ENCODE measurements at places on chromosomes 2 and 18.

DNA sequence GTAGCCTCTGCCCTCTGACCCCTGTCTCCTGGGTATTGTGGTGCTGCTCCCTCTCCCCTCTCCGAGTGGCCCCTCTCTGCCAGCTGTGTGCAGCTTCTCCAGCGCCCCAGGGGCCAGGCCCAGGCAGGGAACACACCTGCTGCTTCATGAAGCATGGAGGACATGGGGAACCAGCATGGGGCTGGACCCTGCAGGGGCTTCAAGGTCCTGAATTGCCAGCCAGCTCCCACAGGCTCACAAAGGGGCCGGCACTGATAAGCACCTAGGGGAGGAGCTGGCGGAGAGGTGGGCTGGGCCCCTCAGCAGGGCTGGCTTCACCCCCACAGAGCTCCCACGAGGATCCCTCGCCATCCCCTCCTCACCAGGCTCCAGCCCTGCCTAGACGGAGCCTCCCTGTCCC is 77.4 kb upstream of the GPC1 start:
- peak; percentile 5 for DNase-seq

- no peak for DNase-seq
These were observed 29.8 kb upstream of the TBR1 start for GRCh38 chr2:161386228-161386824.

DNA sequence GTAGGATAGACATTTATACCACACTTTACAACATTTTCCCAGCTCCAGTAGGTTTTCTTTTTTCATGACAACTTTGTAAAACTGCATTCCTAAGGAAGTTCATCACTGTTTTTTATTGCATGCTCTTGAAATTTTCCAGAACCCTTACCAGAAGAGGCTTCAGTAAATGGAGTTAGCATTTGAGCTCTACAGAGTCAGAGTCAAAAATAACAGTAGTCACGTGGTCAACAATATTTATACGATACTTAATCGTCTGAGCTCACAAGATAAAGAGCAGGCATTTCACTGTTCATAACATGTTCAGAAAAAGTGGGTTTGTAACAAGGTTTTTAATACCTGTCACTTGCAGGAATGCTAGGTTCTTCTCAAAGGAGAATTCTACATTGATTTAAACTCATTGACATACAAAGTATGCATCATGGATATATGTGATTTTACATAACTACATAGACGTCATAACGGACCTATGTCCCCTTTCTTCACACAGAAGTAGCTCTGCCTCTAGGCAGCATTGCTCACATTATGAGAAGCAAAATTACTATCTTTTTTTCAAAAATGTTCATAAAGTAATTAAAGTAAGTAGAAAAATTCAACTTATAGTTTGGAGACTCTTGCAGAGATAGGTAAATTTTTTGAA is 187.0 kb upstream of the COL3A1 start:
- no peak for DNase-seq

- DNase-seq: no peak
These were observed 3.8 kb downstream of the SP3 start for GRCh38 chr2:173961346-173961705.

DNA sequence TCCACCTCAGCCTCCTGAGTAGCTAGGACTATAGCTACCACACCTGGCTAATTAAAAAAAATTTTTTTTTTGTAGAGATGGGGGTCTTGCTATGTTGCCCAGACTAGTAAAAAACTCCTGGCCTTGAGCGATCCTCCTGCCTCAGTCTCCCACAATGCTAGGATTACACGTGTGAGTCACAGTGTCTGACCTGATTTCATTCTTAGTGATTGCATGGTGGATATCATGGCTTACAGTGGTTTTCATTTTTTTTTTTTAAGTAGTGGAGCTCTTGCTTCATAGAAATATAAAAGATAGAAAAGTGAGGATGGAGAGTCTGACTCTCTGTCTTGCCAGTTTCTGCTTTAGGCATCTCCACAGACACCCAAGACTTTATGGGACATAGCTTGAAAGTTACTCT is 83.6 kb downstream of the CDC42EP3 start:
- DNase-seq: no peak

DNA sequence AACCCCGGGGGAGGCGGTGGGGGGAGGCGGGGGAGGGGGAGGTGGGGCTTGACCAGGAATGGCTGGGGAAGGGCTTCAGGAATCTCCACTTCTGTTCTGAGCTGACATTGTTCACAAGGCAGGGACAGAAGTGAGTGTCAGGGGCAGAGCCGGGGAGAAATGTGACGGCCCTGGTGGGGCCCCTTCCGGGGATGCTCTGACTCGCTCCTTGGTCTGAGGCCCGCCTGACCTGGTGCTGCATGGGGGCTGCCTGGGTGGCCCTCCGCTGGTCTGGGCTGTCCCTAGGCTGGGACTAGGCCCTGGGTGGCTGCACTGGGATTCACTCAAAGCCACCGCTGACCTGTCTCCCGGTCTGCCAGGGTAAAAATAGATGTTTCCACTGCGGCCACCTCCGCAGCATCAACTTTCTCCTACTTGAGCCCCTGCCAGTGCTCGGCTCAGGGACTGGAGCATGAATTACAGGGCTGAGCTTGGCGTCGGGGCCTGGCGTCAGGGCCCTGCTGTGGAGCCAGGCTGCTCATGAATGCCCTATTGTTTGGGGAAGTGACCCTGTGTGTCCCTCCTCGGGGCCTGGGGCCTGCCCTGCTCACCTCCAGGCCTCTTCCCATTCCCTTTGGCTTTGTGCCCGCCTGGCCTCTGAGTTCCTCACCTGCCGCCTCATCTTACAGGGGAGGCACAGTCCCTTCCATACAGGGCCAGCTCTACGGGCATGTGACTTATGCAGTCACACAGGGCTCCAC is 247.5 kb downstream of the DYSF start:
- no peak for DNase-seq

All from T-helper 17 cell (primary cell).